ENCODE measurements at places on chromosomes 7 and 10. TPM values are rescaled to one million over a fixed set of nuclear protein-coding genes. Genes with fewer than 3 reads are reported as not detected.

DNA sequence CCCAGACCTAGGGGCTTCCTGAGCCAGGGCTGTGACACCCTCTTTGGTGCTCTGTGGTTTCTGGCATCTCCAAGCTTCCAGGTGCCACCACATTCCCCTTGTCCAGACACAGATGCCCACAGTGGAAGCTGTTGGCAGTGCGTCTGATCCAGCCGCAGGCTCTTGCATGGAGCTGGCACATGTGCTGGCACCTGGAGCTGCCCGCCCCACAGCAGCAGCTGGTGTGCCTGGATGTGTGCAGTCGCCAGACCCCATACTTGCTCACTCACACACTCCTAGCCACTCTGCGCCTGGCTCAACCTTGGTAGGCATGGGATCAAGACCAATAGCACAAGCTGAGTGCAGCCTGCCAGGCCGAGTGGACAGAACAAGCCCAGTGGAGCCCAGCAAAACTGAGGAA lies 106.5 kb downstream of the LYZL1 start:
- no peak overlapping the region for H3K4me3 ChIP-seq
- peaks cover 37% of the 10 kb centered on the region for H3K27me3 ChIP-seq

- no peak for DNase-seq
- no peak overlapping the region for H3K27ac ChIP-seq
- no peak overlapping the region for H3K4me3 ChIP-seq
- H3K4me1 ChIP-seq = peaks cover 9% of the 10 kb centered on the region
These were observed 115.3 kb downstream of the DGKI start for GRCh38 chr7:137731436-137731835.

DNA sequence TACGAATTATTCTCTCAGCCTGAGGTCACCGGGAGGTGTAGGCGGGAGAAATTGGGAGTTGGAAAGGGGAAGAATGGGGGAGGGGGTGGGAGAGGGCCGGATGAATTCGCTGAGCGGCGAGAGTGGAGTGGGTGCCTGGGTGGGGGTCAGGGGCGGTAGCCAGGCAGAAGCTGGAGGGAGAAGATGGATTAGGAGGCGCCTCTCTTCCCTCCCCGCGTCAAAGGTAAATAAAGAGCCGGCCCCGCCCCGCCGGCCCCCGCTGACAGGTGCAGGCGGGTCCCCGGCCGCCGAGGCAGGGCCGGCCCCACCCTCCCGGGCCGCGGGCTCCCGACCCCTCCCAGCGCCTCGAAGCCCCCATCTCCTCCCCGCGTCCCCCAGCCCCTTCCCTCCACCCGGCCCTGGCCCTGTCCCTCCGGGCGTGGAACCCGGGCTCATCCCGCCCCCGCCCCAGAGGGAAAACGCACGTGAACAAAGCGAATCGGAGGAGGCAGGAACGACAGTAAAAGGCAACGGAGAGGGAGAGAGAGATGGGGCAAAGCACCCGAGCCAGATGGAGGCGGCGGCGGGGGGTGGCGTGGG lies 872 bp downstream of the FAM131B start:
- no peaks in the 10 kb centered on the region for H3K36me3 ChIP-seq
- no peak for DNase-seq
- H3K27ac ChIP-seq = no peak overlapping the region
- no peaks in the 10 kb centered on the region for H3K4me1 ChIP-seq
- H3K27me3 ChIP-seq = peaks cover 70% of the 10 kb centered on the region

The PDLIM1 gene
- 98.1 TPM for total RNA-seq

Data from MCF 10A (cell line).